ENCODE measurements at places on chromosomes 2 and 18.

GRCh38 chr2:1750933-1751766 lies 6.8 kb upstream of the PXDN start:
- DNase-seq, result no peak

- DNase-seq, result no peak
These were observed 23.4 kb downstream of the MROH2A start for GRCh38 chr2:233801357-233802131.

- no peak for DNase-seq
These were observed 6.1 kb downstream of the CHMP1B start for GRCh38 chr18:11857177-11857887.

DNA sequence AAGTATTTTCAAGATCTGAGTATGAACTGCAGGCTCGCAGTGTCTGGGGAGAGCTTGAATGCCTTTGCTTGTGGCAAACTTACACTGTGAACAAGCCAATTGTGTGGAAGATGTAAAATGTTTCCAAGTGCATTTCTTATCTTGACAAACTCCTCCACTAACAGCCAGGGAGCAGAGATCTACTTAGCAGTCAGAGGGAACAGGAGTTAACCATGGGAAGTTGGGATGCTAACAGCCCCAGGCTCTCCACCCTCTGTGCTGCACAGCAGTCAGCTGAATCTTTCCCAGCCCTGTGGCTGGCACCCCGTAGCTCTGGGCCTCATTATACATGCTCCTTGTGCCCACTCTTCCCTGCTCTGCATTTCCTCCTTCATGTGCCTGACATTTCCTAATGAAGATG lies 450.2 kb downstream of the TSN start:
- no peak for DNase-seq

GRCh38 chr18:48543228-48543627 lies 4.4 kb downstream of the CTIF start:
- DNase-seq, result no peak

Data from NCI-H1417 treated with DMSO at 0.1 percent for 48 hours (cell line).